ENCODE measurements at places on chromosomes 4 and X.

- peak; percentile 21 for DNase-seq
These were observed 75.9 kb downstream of the NAA11 start for GRCh38 chr4:79249881-79250503.

DNA sequence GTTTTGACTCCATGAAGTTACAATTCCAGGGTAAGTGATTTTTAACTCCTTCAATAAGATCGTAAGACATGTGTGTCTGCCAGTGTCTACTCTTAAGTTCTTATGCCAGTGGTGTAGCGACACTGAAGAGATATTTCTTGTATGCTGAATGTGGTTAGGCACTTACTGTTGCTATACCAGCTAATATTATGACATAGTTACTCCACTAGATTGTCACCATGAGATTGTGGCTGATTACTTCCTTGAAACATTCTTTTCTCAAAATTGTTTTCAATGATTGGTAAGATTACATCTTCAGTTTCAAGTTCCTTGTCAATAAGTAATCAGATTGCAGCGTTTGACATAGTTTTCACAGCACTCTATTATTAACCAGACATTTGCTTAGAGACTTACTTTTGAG lies 60.6 kb upstream of the PAGE5 start:
- DNase-seq: peak; percentile 3

DNA sequence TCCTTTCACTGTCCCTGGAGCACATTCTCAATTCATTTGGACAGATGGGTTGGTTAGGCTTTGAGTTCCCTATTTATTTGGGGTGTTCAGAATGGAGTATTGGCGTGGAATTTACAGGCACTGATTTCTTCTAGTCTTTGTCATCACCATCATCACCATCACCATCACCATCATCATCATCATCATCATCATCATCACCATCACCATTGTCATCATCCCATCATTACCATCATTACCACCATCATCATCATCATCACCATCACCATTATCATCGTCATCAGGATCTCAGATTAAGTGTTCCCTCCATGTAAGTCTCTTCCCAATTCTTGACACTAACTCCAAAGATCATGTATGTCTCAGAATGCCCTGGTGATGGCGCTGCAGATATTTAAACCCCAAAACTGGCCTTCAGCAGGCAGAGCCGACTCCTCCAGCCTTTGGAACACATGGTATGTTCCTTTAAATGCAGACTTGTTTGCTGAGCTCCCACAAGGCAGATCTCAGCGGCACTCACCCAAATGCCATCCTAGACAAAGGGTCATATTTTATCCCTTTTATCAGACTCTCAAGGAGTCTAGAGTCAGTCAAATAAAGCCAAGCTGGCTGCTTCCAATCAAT lies 19.8 kb upstream of the FAM9A start:
- no peak for DNase-seq

- DNase-seq: no peak
These were observed at the start of gene GABRE for GRCh38 chrX:151974336-151975227. Gene GABRE, minus strand, starts transcription at chrX:151974676. Its CDS starts 51 bp downstream, at chrX:151974625.

DNA sequence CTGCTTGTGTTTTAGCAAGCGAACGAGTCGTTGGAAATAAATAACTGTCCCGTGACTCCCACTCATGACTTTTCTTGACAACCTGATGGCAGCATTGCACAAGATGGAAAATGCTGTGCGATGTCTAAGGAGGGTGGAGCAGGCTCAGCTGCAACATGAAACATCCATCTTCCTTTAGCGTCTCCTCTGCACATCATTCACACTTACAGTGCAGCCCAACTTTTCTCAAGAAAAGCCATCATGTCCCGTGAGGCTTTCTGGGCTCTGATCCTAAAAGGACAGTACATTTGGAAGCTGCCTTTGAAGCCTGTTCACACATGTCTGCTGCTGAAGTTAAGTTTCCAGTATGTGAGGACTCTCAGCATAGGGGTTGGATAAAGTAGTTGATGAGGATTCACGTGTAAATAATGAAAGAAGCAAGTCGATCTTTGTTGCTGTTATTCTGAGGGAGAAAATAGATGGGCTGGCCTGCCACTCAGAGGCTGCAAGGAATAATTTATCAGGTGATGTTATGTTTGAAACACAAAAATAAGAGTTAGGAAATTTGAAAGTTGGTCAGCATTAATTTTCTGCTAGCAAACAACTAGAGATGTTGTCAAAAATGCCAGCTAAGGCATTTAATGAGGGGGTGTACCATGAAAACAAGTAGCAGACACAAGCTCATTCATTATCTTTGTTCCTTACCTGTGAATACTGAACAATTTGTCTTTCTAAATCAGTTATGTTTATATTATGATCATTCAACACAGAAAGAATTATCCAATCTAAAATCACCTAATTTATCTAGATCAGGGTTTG lies 328.7 kb upstream of the ZFP42 start:
- no peak for DNase-seq

DNA sequence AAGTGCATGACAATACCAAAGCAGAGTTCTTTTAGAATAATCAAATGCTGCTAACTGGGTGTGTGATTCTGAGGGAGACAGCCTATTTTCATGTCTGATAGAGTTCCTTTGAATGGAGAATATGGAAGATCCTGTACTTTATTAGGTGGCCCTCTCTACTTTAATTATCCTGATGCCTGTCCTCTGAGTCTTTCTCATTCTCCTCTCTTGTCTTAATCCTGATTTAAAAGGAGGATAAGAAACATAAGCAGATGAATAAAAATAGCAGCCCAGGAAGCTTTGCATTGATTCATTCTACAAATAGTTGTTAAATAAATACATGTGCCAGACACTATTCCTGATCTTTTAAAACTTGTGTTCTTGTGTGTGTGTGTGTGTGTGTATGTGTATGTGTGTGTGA lies 387.3 kb downstream of the SPRY1 start:
- DNase-seq: no peak

GRCh38 chrX:115233497-115234455 lies at the start of gene LRCH2:
Gene LRCH2, minus strand, starts transcription at chrX:115234096. Its CDS starts 55 bp downstream, at chrX:115234041.
- DNase-seq: no peak

GRCh38 chr4:125004676-125005075 lies 292.1 kb upstream of the ANKRD50 start:
- no peak for DNase-seq

GRCh38 chr4:177579649-177580048 lies 137.4 kb upstream of the AGA start:
- DNase-seq: no peak

DNA sequence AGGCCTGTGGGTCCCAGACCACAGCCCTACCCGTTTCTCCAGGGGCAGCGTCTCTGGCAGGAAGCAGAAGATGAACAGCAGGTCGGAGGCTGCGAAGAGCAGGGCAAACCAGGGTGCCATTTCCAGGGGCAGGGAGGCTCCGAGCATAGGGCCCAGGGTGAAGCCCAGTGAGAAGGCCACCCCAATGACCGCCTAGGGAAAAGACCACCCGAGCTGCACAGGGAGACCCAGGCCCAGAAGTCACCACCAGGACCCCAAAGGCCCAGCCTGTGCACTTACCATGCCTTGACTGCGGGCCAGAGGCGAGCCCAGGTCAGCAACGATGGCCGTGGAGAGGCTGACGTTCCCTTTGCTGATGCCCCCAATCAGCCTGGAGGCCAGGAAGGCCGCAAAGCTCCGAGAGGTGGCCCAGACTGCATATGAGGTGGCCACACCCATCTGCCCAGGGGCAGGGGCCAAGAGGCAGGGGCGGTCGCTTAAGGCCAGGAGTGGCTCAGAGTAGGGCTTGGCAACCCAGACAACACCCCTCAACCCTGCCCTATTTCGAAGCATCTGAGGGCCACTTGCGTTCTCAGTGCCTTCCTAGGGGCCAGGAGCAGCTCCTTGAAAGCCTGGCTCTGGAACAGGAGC lies 30.8 kb downstream of the NOP14 start:
- no peak for DNase-seq

- DNase-seq: no peak
These were observed 87.8 kb downstream of the SMIM20 start for GRCh38 chr4:26001816-26002215.

- DNase-seq: no peak
These were observed 80.5 kb downstream of the ARHGAP6 start for GRCh38 chrX:11585174-11585573.

GRCh38 chrX:14875624-14876023 lies 2.4 kb downstream of the MOSPD2 start:
- DNase-seq: no peak

GRCh38 chrX:136121788-136122187 lies 25.5 kb upstream of the FHL1 start:
- no peak for DNase-seq

DNA sequence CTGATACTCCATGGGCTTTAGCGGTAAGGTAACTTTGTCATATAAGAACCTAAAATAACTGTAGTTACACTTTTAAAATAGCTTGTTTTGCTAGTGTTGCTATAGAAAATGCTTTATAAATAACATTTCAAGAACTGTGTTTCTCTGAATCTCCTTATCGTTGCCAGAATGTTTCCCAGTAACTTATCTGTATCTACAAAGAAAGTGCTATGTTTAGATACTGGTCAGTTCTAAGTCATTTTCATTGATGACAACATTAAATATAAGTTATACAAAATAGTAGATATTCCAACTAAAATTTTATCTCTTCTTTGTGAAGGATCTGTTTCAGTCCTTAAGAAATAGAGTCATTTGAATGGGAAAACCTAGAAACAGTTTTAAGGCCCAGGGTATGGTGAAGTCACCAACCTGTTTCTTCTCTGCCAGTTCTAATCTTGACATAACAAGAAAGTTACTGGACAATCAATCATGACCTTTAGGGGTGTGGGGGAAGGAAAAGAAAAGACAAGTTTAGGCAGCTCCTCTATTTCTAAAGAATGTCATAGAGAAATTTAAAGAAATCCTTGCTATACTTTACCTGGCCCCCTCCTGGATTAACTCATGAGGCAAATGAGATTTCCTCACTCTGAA lies 425.9 kb downstream of the RPA4 start:
- DNase-seq: no peak

Measured in activated CD4-positive, alpha-beta T cell treated with anti-CD3 and anti-CD28 coated beads, Interleukin-2, Interleukin-6, amounts not matched to agents 100 ng/mL and 50 ng/mL, durations not matched to agents 16 hours and 8 hours (primary cell).